NCI-H1417 (cell line): ENCODE measurements at places on chromosomes 4 and X.

- peak; percentile 26 for DNase-seq
Observed at GRCh38 chrX:93422693-93423092, 250.7 kb downstream of the NAP1L3 start.

DNA sequence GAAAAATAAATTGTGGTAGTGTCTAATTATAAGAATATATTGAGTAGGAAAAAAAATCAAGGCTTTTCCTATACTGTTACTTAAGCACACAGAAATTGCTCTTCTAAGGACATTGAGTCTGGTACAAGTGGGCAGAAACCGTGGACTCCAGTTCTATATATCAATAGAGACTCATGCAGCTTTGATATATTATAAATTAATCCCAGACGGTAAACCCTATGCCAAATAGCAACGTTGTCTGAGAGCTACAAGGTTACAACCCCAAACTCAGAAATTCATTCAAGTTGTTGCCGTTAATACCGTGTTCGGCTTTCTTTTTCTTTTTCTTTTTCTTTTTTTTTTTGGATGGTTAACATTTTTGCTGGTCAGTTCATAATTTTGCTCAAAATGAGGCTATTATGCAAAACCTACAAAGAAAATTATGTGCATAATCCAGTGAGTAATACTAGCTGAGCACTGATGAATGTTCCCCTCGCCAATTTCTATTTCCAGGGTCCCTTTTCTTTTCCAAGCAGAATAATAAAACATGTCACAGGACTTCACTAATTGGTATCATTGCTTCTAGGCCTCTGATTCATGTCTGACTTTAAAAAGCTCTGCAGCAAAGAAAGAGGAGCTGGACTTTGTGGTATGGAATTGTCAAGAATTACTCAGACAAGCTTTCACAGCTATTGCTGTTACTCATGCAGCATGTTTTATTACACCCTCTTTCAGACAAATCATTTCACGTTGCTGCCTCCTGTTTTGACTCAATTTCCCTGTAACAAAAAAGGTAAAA is 737.7 kb downstream of the NLGN4X start:
- no peak for DNase-seq

GRCh38 chr4:5511791-5512190 is 196.6 kb downstream of the EVC2 start:
- DNase-seq: no peak

DNA sequence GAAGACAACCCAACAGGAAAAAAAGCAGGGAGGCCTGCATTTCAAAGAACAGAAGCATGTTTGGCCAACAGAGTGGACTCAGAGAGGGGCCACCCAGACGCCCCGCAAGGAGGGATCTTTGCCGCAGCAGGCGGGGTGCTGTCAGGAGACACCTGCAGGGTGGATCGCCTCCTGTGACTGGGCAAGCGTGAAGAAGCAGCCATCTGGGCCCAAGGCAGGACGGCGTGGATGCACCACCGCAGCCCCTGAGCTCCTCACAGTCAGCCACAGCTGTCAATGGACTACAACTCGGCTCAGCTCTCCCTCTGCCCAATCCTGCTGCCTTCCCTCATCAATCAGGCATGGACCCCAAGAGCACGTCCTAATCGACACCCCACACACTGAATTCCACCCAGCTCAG is 32.0 kb upstream of the MAN2B2 start:
- no peak for DNase-seq

- DNase-seq: no peak
Observed at GRCh38 chrX:576904-577560, 53.6 kb upstream of the SHOX start.

DNA sequence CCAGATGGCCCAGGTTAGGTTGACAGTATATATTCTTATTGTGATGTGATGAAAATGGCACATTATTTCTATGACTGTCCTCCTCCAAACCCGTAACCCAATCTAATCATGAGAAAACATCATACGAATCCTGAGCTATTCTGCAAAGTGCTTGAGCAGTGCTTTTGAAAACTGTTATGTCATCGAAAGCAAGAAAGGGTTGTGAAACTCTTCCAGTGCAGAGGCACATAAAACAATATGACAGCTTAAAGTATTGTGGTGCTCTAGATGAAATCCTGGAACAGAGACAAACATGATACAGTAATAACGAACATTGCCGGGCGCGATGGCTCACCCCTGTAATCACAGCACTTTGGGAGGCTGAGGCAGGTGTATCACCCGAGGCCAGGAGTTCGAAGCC is 1648.0 kb downstream of the STIM2 start:
- DNase-seq: no peak

DNA sequence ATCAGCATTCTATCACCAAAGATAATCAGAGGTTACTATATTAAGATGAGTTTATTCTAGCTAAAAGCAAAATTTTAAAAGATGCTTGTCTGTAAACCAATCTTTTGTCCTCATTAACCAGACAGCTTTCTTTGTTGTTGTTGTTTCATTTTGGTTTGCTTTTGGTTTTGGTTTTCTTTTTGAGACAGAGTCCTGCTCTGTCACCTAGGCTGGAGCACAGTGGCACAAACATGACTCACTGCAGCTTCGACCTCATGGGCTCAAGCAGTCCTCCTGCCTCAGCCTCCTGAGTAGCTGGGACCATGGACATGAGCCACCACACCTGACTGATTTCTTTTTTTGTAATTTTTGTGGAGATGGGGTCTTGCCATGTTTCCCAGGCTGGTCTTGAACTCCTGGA is 102.9 kb downstream of the COX18 start:
- no peak for DNase-seq

GRCh38 chr4:69517674-69518073 is 22.0 kb upstream of the UGT2B4 start:
- no peak for DNase-seq

GRCh38 chr4:141127884-141128283 is 5.4 kb downstream of the RNF150 start:
- no peak for DNase-seq

DNA sequence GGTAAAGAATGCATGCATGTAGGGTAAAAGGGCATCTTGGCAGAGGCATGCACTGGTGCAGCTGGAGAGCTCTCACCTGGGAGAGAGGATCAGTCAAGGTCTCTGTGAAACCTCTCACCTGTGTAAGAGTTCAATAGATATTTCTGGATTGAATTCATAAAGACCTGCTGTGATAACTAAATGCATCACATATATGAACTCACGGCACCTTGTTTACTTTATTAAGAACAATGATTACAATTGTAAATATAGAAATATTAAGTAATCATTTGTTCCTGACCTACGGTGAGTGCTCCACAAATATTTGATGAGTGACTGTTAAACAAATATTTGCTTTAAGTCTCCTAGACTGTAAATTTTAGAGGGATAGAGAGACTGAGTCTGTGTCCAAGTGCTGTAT is 85.9 kb upstream of the PAQR3 start:
- DNase-seq: peak; percentile 73
